ENCODE measurements at places on chromosomes 7 and 10.

GRCh38 chr10:70801854-70802253 is 13.9 kb upstream of the SGPL1 start:
- DNase-seq: no peak

DNA sequence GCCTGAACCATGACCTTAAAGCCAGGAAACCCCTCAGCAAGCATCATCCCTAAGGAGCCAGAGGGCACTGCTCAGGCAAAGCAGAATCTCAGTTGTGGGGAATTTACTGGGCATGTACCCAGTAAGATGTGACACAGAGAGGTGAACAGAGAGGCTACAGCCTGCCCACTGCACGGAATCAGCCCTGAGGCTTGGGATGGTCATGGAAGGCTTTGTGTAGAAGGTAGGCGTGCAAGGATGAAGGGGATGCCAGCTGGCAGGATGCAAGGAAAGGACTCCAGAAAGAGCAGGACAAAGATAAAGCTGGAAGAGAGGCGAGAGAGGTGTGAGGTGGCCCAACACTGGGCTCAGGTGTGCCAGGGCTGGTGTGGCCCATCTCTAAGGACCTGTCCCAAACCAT is 2.4 kb upstream of the AIFM2 start:
- DNase-seq: no peak

DNA sequence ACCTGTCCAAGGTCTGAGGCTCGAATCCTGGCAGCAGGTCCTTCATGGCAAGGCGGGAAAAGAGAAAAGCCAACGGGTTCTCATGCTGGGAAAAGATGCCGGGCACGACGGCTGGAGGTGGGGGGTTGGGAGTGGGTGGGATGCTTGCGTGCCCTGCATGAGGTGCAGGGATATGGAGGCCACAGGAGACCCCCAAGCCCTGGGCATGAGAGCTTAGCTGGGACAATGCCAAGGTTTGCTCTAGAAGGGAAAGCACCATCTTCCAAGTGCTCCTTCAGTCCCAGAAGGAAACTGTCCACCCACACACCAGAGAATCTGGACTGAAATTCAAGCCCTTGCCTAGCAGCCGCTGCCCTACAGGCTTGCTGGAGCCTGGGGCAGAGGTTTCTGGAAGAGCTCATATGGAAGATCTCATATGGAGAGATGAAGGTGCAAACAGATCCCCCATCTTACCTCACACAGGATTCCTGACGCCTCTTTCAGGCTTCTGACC is 64.3 kb downstream of the ZRANB1 start:
- no peak for DNase-seq

GRCh38 chr10:27157150-27157549 is 2.0 kb downstream of the MASTL start:
- DNase-seq: no peak

DNA sequence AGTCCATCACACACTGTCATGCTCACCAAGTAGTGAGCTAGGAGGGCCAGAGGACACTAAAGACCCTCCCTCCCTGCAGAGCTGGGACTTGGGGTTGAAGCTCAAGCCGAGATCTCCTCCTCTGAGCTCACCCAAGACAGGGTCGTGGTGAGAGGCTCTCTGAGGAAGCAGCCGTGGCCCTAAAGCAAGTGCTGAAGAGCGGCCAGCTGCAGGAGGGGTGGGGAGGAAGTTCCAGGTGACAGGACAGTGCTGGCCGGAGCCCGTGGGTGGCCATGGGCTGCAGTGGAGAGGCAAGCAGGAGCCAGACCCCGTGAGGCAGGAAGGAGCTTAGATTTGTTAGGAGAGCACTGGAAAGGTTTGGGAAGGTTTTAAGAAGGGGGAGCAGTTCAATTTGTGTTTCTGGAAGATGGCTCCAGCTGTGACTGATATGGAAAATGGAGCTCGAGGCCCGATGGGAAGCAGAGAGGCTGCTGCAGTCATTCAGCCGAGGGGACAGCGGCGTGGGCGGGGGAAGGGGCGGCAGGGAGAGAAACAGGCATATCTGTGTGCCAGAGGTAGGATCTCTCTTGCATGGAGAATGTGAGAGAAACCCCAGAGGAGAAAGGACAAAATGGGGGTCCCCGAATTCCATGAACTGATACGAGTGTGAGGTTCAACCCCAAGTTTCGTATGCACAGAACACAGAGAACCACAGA is 26.9 kb upstream of the DNAAF5 start:
- DNase-seq: no peak

GRCh38 chr7:128350708-128351295 is 7.1 kb upstream of the RBM28 start:
- DNase-seq: no peak

- no peak for DNase-seq
Measured at GRCh38 chr10:129792141-129792540, 171.9 kb downstream of the EBF3 start.

Data from EL (cell line).